ENCODE measurements at places on chromosomes 3 and 15. TPM values are rescaled to one million over a fixed set of nuclear protein-coding genes. Genes with fewer than 3 reads are reported as not detected.
A peak's percentile ranks its signal among the peaks of the same experiment; 100 is the strongest.

- no peak overlapping the region for H3K4me3 ChIP-seq
- H3K27me3 ChIP-seq = no peaks in the 10 kb centered on the region
- peak overlapping the region; percentile 65 for H3K27ac ChIP-seq
- DNase-seq = no peak
Observed at GRCh38 chr3:151789853-151790463, 24.0 kb upstream of the AADAC start.

- peaks cover 1% of the 10 kb centered on the region for H3K36me3 ChIP-seq
- no peaks in the 10 kb centered on the region for H3K27me3 ChIP-seq
- no peak for DNase-seq
Observed at GRCh38 chr3:12932347-12932746, 91.0 kb upstream of the RPL32 start.

The XIRP1 gene
- total RNA-seq = 0.16 TPM

The ZNF385D gene
- 0.47 TPM for total RNA-seq

The C3orf85 gene
- total RNA-seq = not detected

The TEX9 gene
- total RNA-seq = 32.7 TPM

Measured in progenitor cell of endocrine pancreas (in vitro differentiated cells).